ENCODE measurements at places on chromosomes 7 and 10.

- DNase-seq: no peak
Measured at GRCh38 chr10:111747751-111748150, 435.8 kb downstream of the GPAM start.

DNA sequence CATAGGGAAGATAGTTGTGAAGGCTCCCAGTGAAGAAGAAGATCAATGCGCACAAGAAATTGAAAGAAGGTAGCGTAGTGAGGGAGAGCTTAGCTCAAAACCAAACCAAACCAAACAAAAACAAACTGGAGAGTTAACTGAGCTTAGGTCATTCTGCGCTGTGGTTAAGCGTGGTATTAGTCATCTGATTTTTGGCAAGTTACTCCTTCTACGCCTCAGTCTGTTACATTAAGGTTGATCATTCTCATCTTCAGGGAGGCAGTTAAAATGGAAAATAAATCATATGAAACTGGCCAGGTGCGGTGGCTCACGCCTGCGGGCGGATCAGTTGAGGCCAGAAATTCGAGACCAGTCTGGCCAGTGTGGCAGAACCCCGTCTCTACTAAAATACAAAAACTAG is 259.7 kb downstream of the EXOC4 start:
- DNase-seq: no peak

DNA sequence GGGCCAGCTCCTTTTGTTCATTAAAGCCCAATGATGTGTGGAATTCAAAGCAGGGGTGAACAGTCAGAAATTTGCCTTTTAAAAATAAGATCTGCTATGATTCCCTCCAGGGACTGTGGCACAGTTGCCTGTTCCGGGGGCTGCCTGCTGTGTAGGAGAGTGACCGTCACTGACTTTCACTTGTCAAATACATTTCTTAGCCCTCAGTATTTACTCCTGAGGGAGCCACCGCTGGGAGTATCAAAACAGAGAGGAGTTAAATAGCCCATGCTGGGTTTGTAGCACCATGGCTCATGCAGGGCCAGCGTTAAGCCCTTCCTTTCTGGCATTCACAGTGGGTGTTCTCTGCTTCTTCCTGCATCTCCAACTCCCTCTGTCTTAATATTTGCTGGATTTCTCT is 897.8 kb downstream of the SORCS3 start:
- no peak for DNase-seq

- no peak for DNase-seq
Measured at GRCh38 chr7:26182283-26182682, 18.3 kb downstream of the HNRNPA2B1 start.

- DNase-seq: no peak
Measured at GRCh38 chr10:13860886-13861285, 274.1 kb downstream of the PRPF18 start.

- DNase-seq: no peak
Measured at GRCh38 chr7:2931034-2931415, 86.9 kb upstream of the GNA12 start.

GRCh38 chr10:110416776-110417711 is 80.7 kb upstream of the DUSP5 start:
- no peak for DNase-seq

- no peak for DNase-seq
Measured at GRCh38 chr10:36534471-36535002, 590.9 kb upstream of the ANKRD30A start.

GRCh38 chr7:21766218-21766617 is 179.5 kb downstream of the CDCA7L start:
- DNase-seq: no peak

GRCh38 chr7:44541876-44542610 is 913 bp upstream of the NPC1L1 start:
- DNase-seq: no peak

- DNase-seq: no peak
Measured at GRCh38 chr7:118734541-118734940, 510.0 kb downstream of the ANKRD7 start.

GRCh38 chr10:59654007-59654406 is 55.6 kb downstream of the SLC16A9 start:
- no peak for DNase-seq

DNA sequence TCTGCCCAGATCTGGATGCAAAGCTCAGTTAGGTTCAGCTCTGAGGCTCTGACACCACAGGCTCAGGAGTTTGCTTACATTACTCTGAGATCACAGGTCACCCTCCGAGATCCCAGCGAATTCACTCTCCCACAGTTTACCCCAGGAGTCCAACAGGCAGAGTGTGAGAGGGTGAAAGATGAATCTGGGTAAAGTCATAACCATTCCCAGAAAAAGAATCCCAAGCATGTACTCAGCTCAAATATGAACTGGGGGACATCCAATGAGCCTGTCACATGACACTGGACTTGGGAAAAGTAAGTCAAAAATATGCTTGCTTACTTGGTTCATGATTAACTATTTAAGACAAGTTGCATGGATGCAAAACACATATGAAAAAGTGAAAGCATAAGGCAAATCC is 110.3 kb upstream of the ARID5B start:
- DNase-seq: no peak

- DNase-seq: no peak
Measured at GRCh38 chr7:35353481-35353880, 99.6 kb upstream of the TBX20 start.

DNA sequence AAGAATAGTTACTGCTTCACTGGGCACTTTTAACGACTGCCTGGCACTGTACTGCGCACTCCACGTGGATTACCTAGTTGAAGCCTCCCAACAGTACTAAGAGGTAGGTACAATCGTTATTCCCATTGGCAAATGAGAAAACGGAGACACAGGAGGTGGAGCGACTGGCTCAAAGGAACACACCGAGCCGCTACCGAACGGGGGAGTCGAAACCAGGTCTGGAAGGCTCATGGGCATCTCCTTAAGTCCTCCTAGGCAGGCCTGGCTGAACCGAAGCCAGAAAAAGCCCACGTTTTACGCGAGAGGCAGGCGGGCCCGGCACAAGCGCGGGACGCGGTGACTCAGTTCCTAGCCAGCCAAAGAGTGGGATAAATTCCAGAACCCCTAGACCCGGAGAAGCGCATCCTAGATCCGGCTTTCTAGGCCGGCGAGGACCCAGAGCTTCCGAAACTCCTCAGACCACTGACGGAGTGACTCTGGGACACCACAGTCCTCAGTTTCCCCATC is 472 bp downstream of the PDAP1 start:
- DNase-seq: no peak

DNA sequence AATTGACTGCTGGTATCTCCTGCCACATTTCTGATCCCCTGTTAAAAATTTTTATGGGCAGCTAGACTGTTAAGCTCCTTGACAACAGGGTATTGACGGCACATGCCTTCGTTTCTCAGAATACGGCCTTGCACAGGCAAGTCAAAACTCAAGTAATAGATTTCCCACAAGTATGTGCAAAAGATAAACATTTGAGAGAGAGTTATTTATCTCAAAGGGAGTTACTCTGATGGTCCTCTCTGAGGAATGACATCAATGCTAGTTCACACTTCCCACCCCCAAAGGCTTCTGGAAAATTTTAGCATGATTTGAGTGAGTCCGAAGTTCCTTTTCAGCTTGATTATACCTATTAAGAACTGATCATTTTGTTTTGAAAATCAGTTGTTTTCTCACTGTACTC is 71.9 kb downstream of the JCAD start:
- DNase-seq: no peak

DNA sequence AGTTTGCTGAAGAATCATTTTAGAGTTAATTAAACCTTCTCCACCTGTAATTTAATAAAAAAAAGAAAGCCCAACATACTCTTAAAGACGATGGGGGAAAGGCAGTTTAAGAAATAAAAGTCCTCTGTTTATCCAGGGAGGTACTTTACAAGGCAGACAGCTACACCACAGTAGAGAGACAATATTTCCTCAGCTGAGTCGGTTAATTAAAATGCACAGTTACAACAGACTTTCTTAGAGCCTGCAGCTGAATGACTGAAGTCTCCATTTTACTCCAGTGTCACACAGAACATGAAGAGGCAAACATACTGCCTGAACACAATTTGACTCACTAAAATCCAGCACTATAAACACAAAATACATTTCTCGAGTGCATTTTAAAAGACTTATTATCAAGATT is 15.1 kb downstream of the LRRTM3 start:
- no peak for DNase-seq

DNA sequence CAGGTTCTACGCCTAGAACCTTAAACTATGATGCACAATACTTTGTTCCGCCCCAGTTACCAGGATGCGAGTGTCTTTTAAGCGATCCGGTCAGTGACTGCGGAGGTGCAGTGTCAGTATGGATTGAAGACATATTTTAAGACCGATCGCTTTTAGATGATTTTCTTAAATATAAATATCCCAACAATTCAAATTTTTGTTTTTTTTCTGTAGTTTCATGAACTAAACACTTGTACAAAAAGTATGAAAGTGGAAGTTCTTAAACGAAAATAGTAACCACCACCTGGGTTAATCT is 835 bp downstream of the COMMD3 start:
- no peak for DNase-seq

DNA sequence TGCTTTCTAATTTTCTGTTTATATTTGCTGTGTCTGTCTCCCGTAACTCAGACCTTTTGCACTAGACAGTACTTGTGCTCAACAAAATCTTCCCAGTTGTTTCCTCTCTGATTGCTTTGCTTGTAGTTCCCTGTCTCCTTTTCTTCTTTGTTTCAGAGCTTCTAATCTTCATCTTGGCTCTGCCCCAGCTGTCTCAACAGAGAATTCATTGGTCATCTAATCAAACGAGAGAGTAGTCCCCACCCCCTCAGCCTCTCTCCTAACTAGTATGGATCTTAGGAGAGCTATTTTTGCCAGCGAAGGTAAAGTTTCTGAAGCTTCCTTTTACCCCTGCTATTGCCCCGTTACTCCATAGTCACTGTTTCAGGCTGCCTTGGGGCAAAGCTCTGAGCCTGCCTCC is 32.8 kb downstream of the SLC26A4 start:
- DNase-seq: no peak

DNA sequence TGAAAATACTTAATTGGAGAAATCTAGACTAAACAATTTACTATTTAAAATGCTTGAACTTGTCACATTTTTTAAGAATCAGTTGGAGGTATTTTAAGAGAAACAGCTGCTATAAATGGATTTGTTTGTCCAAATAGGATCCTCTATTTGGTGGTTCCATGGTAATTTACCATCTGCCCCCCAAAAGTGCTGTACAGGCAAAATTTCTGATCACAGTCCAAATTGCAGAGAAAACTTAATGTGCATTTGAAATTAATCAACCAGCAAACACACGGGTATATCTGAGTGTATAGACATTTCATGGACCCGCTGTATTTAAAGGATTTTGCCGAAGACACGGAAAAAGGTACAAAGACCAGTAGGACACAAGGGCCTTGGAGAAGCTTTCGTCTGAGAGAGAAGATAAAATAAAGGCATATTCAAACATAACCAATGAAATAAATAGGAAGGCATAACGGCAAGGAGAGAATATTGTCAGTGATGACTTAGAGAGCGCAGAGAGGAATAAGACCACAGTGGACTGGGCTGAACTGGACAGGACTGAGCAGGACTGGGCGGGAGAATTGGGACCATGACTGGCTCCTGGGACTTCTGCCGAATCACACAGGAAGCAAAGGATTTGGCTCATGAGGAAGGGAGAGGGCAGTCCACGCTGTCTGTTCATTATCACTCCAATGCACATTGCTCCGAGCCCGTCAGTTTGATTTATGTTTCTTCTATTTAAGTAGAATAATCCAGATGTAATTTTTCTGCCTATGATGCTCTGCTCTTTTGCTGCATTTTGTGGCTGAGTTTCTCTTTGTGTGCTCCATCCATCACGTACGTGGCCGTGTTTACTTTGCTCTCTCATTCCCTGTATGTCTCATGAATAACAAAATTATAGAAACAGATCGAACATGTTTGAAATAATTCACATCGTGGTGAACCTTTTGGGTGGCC is 112.8 kb downstream of the PRLHR start:
- DNase-seq: no peak

DNA sequence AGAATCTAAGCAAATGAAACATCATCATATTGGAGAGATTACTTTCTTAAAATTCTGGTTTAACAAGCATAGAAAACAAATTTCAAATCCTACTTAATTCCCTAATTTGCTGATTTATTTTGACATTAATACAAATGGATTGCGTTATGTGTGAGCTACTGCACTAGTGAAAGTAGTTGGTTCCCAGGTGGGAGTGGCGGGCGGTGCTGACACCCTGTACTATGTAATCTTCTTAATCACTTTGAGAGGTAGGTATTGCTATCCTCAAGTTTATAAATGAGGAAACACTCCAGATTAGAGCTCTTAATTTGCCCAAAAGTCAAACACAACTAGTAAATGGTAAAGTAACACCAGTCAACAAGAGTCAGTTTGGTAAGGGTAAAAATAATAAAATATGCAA is 131.1 kb downstream of the ELAPOR2 start:
- no peak for DNase-seq

DNA sequence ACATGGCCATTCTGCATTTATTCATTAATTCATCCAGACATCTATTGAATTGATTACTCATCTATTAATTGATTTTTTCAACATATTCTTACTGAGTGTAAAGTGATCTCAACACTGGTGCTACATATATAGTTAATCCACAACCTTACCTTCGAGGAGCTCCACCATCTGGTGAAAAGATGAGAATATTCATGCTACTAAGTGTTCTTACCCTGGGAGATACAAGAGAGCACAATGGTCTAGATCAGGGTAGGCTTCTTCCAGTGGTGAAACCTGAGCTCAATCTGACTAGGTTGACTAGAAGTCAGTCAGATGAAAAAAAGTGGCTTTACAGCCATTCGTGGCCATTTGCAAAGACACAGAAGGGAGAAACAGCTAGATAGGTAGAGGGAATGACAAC is 507.4 kb downstream of the ANKRD7 start:
- DNase-seq: no peak

DNA sequence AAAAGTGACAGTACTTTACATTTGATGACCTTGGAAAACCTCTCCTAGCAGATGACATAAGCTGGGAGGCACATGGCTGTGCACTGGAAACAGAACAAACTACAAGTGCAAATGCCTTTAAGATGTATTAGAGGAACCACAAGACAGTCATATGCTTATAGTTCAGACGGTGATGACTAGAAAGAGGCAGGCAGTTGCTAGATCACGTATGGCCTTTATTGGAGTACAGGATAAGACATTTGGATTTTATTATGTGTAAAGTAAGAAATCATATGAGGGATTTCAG is 290.0 kb downstream of the SORCS1 start:
- no peak for DNase-seq

DNA sequence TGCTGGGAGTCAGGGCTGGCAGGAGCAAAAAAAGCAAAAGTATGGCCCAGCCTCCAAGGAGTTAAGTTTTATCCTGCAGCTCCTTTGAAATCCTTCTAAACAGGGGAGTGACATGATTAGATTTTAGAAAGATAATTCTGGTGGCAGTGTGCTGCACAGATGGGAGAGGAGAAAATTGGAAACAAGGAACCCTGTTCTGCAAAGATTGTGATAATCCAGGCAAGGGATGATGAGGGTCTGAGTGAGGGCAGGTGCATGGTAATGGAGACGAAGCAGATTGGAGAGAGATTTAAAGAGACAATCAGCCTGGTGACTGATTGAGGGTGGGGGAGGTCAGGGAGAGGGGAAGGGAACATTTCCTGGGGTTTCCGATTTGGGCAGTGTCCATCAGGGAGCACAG is 444.7 kb upstream of the PODXL start:
- no peak for DNase-seq

- peak; percentile 62 for DNase-seq
Measured at GRCh38 chr7:151759591-151760042, 117.3 kb downstream of the PRKAG2 start.

- no peak for DNase-seq
Measured at GRCh38 chr7:2093215-2093842, 139.4 kb downstream of the MAD1L1 start.

- DNase-seq: no peak
Measured at GRCh38 chr7:139049936-139050335, 14.1 kb upstream of the ZC3HAV1L start.

- no peak for DNase-seq
Measured at GRCh38 chr7:93015101-93015778, 102.5 kb downstream of the SAMD9 start.

All from naive thymus-derived CD4-positive, alpha-beta T cell (primary cell).